Activated CD8-positive, alpha-beta T cell treated with anti-CD3 and anti-CD28 coated beads for 36 hours (primary cell): ENCODE measurements at places on chromosomes 6 and 20. TPM values are rescaled to one million over a fixed set of nuclear protein-coding genes. Genes with fewer than 3 reads are reported as not detected.

GRCh38 chr6:2077826-2078225 is 167.6 kb downstream of the GMDS start:
- no peak for DNase-seq

SLC22A2 gene
- total RNA-seq: not detected

DNA sequence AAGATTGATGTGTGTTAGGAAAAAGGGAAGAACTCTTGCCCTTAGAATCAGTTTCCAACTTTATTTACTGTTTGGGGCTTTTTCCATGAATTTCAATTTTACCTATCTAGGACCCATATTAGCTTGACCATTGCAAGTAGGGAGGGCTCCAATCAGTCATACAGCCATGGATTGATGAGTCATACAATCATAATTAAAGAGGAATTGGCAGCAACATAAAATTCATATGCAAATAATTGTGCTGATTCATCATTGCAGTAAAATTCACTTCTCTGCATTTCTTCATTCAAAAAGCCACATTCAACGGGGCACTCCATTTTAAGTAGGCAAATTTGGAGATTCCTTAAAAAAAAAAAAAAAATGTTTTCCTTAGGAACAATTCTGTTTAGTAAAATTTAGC is 1016.4 kb downstream of the KIF16B start:
- DNase-seq: no peak

DNA sequence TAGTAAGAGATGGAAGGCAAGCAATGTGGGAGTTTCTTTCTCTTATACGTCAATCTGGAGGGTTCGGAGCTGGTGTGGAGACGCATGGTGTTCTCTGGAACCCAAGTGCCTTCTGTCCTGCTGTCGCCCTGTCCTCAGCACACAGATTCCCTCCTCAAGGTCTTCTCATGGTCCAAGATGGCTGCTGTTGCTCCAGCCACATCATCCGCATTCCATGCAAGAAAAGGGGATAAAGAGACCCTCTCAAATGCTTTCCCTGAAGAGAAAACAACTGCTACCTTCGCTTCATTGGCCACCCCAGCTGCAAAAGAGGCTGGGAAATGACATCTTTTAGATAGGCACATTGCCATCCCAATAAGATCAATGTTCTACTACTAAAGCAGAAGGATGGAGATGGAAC is 151.2 kb downstream of the ANKRD60 start:
- DNase-seq: no peak

WFDC12 gene
- total RNA-seq: not detected

GRCh38 chr6:92977018-92977417 is 442.3 kb downstream of the EPHA7 start:
- DNase-seq: no peak
